ENCODE measurements at places on chromosomes 7 and 10. TPM values are rescaled to one million over a fixed set of nuclear protein-coding genes. Genes with fewer than 3 reads are reported as not detected.

GRCh38 chr7:71661671-71662224 lies 529.8 kb downstream of the GALNT17 start:
- no peaks in the 10 kb centered on the region for H3K27me3 ChIP-seq
- DNase-seq = no peak
- no peaks in the 10 kb centered on the region for H3K4me1 ChIP-seq
- no peak overlapping the region for H3K27ac ChIP-seq

The BHLHA15 gene
- 0.57 TPM for total RNA-seq

GRCh38 chr10:6086375-6087233 lies 2.2 kb upstream of the RBM17 start:
- peak overlapping the region; percentile 1 for H3K27ac ChIP-seq
- DNase-seq = peak; percentile 80
- H3K27me3 ChIP-seq = peaks cover 30% of the 10 kb centered on the region
- H3K4me3 ChIP-seq = no peak overlapping the region
- peaks cover 21% of the 10 kb centered on the region for H3K4me1 ChIP-seq

The VWC2 gene
- total RNA-seq = 0.60 TPM

- peaks cover 24% of the 10 kb centered on the region for H3K36me3 ChIP-seq
- peaks cover 26% of the 10 kb centered on the region for H3K4me1 ChIP-seq
- no peaks in the 10 kb centered on the region for H3K27me3 ChIP-seq
- no peak overlapping the region for H3K27ac ChIP-seq
- H3K4me3 ChIP-seq = no peak overlapping the region
- DNase-seq = no peak
Measured at GRCh38 chr10:15365692-15366091, 5.4 kb downstream of the FAM171A1 start.

DNA sequence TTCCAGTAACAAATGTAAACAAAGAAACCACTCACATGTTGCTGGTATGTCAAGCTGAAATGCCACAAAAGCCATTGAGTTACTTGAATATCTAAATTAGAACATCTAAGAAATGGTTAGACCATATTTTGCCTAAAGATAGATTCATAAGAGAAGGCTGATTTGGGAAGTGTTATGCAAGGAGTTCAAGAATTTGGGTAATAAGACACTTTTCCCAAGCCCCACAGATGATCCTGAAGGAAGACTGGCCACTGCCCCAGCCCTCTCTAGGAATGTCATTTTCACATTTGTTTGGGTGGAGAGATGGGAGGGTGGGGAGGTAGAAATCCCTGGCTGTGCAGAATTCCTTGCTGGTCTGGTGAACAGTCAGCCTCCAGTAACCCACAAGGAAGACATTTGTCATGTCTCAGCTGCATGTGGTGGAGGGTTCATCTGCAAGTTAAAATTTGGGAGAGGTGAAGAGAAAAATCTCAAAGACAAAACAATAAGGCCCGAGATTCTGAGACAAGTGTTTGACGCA lies 427.2 kb upstream of the KLF6 start:
- H3K27ac ChIP-seq = peak overlapping the region; percentile 84
- H3K4me3 ChIP-seq = no peak overlapping the region
- DNase-seq = no peak

DNA sequence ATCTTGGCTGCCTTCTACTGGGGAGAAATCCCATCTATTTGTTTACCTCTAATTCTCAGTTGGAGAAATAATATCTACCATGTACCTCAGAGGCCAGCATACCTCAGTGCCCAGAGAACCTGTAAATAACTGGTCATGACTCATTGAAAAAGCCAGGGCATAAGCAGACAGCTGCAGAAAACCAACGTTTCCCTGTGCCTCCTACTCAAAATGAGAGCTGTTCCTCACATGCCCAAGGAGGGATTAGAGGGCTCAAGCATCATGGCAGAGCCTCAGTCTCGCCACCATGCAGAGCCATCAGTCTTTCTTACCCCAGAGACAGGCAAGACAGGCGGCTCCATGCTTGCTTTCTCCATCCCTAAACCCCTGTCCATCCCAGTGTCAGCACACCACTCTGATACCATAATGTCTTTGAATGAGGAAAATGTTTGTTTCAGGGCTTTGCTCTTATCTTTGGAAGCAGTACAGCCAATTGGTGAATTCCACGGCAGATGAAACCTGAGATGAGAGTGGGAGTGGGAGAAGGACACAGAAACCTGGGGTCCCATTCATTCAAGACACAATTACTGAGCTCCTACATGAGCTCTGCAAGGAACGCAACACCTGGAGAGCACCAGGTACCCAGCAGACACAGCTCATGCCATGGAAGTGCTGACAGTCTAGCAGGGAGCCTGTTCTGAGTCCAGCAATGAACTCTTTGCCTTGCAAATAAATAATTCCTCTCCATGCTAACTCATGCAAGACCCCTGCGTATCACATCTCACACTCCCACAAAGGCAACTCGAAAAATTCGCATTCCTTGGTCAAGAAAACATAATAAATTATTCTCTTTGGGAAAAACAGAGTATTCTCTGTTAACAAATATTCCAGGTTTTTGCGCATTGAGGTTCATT lies 21.1 kb downstream of the PON1 start:
- DNase-seq = no peak
- H3K27me3 ChIP-seq = no peaks in the 10 kb centered on the region
- H3K36me3 ChIP-seq = no peaks in the 10 kb centered on the region
- H3K4me3 ChIP-seq = no peak overlapping the region
- H3K4me1 ChIP-seq = peaks cover 14% of the 10 kb centered on the region

DNA sequence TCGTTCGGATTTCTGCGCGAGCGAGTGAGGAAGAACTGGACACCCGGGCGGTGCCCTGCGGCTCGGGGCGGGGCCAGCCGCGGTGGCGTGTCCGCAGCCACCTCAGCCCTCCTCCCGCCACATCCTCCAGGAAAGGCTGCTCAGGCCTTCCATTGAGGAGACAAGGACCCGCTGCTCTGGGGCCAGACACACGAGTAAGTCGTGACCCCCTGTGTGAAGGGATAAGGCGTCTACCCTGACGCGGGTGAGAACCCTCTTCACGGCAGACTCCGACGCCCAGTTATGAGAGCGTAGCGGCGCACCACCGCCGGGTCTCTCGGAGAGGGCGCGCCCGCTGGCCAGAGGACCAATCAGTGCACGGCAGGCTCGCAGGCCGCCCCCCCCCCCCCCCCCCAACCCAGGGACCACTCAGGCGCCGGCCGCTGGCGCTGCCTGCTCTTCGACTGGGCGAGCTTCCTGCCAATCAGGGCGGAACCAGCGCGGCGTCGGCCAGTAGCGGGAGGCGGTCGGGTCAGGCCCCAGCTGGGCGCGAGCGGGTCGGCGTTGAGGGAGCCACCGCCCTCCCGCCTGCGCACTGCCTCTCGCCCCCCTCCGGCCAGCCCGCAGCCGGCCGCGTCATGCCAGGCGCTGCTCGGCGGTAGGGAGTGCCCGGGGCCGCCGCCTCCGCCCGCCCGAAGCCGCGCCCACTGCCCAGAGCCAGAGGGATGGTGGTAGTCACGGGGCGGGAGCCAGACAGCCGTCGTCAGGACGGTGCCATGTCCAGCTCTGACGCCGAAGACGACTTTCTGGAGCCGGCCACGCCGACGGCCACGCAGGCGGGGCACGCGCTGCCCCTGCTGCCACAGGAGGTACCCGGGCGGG lies at the start of gene KCTD7:
KCTD7 (plus strand) TSS at position 521 of the 861 bp plus-strand sequence; CDS start at position 705, 184 bp downstream.
- peaks cover 14% of the 10 kb centered on the region for H3K4me1 ChIP-seq
- H3K36me3 ChIP-seq = peaks cover 6% of the 10 kb centered on the region
- peak within 1 kb of the TSS; percentile 85 for H3K27ac ChIP-seq
- H3K4me3 ChIP-seq = peak within 1 kb of the TSS; percentile 90
- DNase-seq = peak; percentile 98
- H3K27me3 ChIP-seq = no peaks in the 10 kb centered on the region

The FAM25G gene
- total RNA-seq = not detected

The ELN gene
- not detected for total RNA-seq

- H3K36me3 ChIP-seq = no peaks in the 10 kb centered on the region
- H3K27ac ChIP-seq = peak overlapping the region; percentile 81
- H3K27me3 ChIP-seq = no peaks in the 10 kb centered on the region
Measured at GRCh38 chr7:102431617-102432298, 1.6 kb upstream of the ORAI2 start.

- no peak overlapping the region for H3K4me3 ChIP-seq
- H3K4me1 ChIP-seq = peaks cover 28% of the 10 kb centered on the region
- H3K27me3 ChIP-seq = no peaks in the 10 kb centered on the region
- H3K27ac ChIP-seq = no peak overlapping the region
- no peak for DNase-seq
Measured at GRCh38 chr7:42674541-42674940, 237.3 kb downstream of the C7orf25 start.

- no peak overlapping the region for H3K4me3 ChIP-seq
- no peak for DNase-seq
- peaks cover 2% of the 10 kb centered on the region for H3K27me3 ChIP-seq
- H3K27ac ChIP-seq = no peak overlapping the region
- no peaks in the 10 kb centered on the region for H3K36me3 ChIP-seq
Measured at GRCh38 chr7:25496476-25497368, 268.4 kb upstream of the NPVF start.

- no peak for DNase-seq
- H3K27ac ChIP-seq = no peak overlapping the region
- no peaks in the 10 kb centered on the region for H3K27me3 ChIP-seq
- H3K4me1 ChIP-seq = peaks cover 4% of the 10 kb centered on the region
- peaks cover 7% of the 10 kb centered on the region for H3K36me3 ChIP-seq
Measured at GRCh38 chr10:21888959-21889358, 114.6 kb downstream of the DNAJC1 start.

The ITPRID1 gene
- 0.07 TPM for total RNA-seq

GRCh38 chr10:34351161-34351560 lies 463.9 kb downstream of the PARD3 start:
- DNase-seq = no peak
- peaks cover 36% of the 10 kb centered on the region for H3K36me3 ChIP-seq
- H3K27ac ChIP-seq = no peak overlapping the region
- no peak overlapping the region for H3K4me3 ChIP-seq
- peaks cover 12% of the 10 kb centered on the region for H3K4me1 ChIP-seq

DNA sequence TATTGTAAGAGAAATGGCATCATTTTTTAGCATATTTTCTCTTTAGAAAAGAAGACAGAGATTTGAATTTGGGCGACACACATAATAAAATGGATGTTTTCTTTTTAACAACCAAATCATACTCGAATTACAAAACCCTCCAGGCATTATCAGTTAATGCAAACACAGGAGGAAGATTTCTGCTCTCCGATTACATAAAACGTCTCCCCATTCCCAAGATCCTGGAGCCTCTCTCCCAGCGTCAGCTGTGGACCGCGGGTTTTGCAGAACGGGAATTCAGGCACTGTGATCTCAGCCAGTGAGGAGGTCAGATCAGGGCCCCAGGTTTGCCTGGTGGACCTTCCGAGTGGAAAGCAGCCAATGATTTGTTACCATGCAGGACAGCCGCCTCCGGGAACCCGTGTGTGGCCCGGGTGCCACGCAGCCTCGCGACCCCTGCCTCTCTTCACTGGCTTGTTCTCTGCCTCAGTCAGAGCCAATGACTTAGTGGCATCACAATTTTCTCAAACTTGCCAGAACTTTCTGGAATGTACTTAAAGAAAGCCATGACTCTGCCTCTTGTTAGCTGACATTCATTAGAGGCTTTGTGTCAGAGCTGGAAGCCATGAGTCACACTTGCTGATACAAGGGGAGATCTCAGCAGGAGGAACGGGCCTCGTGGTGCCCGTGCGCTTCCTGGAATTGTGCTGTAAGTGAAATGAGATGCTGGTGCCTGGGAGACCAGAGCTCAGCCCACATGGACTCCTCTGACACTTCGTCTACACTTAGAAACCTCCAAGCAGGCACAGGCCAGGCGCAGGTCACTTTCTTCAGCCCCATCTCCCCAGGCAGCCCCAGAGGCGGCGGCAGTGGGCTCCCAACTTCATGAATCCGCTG lies 246.1 kb downstream of the KLF6 start:
- H3K27ac ChIP-seq = no peak overlapping the region
- H3K4me1 ChIP-seq = peaks cover 12% of the 10 kb centered on the region
- no peaks in the 10 kb centered on the region for H3K36me3 ChIP-seq
- H3K4me3 ChIP-seq = no peak overlapping the region
- no peaks in the 10 kb centered on the region for H3K27me3 ChIP-seq

The CCDC71L gene
- 30.2 TPM for total RNA-seq

The NXPH1 gene
- 0.29 TPM for total RNA-seq

DNA sequence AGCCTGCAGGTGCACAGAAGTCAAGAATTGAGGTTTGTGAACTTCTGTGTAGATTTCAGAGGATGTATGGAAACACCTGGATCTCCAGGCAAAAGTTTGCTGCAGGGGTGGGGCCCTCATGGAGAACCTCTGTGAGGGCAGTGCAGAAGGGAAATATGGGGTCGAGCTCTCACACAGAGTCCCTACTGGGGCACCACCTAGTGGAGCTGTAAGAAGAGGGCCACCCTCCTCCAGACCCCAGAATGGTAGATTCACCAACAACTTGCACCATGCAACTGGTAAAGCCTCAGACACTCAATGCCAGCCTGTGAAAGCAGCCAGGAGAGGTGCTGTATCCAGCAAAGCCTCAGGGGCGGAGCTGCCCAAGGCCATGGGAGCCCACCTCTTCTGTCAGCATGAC lies 205.8 kb downstream of the CCSER2 start:
- H3K36me3 ChIP-seq = no peaks in the 10 kb centered on the region
- no peaks in the 10 kb centered on the region for H3K27me3 ChIP-seq
- DNase-seq = no peak
- H3K4me1 ChIP-seq = peaks cover 12% of the 10 kb centered on the region
- no peak overlapping the region for H3K27ac ChIP-seq
